ENCODE measurements at places on chromosomes 1 and 21. TPM values are rescaled to one million over a fixed set of nuclear protein-coding genes. Genes with fewer than 3 reads are reported as not detected.

GRCh38 chr1:247453245-247453644 lies 4.7 kb downstream of the OR2B11 start:
- no peak overlapping the region for H3K4me3 ChIP-seq
- H3K27me3 ChIP-seq = peaks cover 2% of the 10 kb centered on the region
- no peak for DNase-seq
- no peaks in the 10 kb centered on the region for H3K36me3 ChIP-seq

DNA sequence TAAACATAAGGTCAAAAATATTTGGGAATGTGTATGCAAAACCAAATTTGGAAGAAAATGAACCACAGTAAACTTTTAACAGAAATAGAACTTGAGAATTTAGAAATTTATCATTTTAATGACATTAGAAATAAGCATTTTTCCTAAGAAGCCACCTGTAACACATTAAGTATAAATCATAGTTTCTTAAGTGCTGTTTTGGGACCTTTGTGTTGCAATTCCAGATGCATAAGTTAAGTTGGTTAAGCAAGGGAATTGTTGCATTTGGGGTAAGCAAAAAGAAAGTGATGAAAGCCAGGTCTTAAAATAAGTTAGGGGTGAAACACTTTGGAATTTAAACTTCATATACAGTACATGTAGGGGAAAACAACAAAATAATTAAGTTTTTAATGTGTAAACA lies 49.8 kb downstream of the CDKN2C start:
- H3K4me3 ChIP-seq = no peak overlapping the region
- peaks cover 6% of the 10 kb centered on the region for H3K27me3 ChIP-seq
- no peak for DNase-seq
- no peaks in the 10 kb centered on the region for H3K36me3 ChIP-seq
- no peaks in the 10 kb centered on the region for H3K4me1 ChIP-seq

GRCh38 chr1:91476533-91477217 lies 24.0 kb upstream of the CDC7 start:
- no peaks in the 10 kb centered on the region for H3K4me1 ChIP-seq
- no peaks in the 10 kb centered on the region for H3K36me3 ChIP-seq
- no peaks in the 10 kb centered on the region for H3K27me3 ChIP-seq
- DNase-seq = no peak

GRCh38 chr1:70487910-70488665 lies 77.0 kb downstream of the CTH start:
- H3K36me3 ChIP-seq = no peaks in the 10 kb centered on the region
- H3K27ac ChIP-seq = no peak overlapping the region
- peak; percentile 22 for DNase-seq
- H3K4me3 ChIP-seq = no peak overlapping the region

DNA sequence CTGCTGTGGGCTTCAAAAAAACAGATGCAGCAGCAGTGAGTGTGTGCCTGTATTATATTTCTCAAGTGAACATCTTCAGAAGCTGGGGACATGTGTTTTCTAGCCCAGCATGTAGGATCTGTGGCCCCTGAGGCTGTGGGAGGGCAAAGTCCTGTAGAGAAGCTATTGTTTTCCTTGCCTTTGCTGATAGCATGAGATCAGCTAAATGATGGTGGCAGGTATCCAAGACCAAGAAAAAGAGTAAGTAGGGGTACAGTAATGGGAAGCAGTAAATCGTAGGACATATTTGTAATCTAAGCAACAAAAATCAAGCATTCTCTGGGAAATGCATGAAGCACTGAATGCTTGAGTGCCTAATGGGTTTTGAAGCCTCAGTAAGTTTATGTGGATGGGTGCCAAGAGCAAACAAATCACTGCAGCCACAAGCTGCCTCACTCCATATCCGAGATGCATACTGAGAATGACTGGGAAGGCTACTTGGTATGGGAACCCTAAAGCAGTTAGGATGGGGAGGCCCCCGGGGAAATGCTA lies 98.3 kb downstream of the CD58 start:
- DNase-seq = no peak
- no peak overlapping the region for H3K27ac ChIP-seq
- H3K4me1 ChIP-seq = no peaks in the 10 kb centered on the region
- no peaks in the 10 kb centered on the region for H3K27me3 ChIP-seq
- no peak overlapping the region for H3K4me3 ChIP-seq
- no peaks in the 10 kb centered on the region for H3K36me3 ChIP-seq

DNA sequence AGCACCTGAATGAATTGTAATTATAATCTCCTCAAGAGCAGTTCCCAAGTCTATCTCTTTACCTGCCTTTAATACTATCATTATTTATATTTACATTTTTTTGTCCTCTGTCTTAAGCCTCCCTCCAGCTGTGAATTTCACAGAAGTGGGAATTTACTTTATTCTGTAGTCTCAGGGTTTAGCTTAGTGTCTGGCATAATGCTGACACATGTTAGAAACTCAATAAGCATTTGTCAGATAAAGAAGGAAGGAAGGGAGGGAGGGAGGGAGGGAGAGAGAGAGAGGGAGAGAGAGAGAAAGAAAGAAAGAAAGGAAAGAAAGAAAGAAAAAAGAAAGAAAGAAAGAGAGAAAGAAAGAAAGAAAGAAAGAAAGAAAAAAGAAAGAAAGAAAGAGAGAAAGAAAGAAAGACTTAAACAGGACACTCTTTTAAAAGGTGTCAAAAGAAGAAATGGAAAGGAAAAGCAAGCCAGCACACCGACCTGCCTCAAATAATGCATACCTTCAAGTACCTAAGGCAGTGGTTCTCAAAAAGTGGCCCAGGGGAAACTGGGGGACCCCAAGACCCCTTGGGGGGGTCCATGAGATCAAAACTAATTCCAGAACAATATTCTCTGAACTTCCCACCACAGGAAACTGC lies 1.8 kb upstream of the PGLYRP4 start:
- peaks cover 29% of the 10 kb centered on the region for H3K27me3 ChIP-seq
- peaks cover 11% of the 10 kb centered on the region for H3K4me1 ChIP-seq
- H3K4me3 ChIP-seq = no peak overlapping the region
- H3K36me3 ChIP-seq = no peaks in the 10 kb centered on the region
- H3K27ac ChIP-seq = no peak overlapping the region

GRCh38 chr1:202210385-202210784 lies 16.8 kb downstream of the LGR6 start:
- no peak overlapping the region for H3K4me3 ChIP-seq
- H3K36me3 ChIP-seq = no peaks in the 10 kb centered on the region
- H3K27ac ChIP-seq = no peak overlapping the region
- peaks cover 41% of the 10 kb centered on the region for H3K27me3 ChIP-seq

DNA sequence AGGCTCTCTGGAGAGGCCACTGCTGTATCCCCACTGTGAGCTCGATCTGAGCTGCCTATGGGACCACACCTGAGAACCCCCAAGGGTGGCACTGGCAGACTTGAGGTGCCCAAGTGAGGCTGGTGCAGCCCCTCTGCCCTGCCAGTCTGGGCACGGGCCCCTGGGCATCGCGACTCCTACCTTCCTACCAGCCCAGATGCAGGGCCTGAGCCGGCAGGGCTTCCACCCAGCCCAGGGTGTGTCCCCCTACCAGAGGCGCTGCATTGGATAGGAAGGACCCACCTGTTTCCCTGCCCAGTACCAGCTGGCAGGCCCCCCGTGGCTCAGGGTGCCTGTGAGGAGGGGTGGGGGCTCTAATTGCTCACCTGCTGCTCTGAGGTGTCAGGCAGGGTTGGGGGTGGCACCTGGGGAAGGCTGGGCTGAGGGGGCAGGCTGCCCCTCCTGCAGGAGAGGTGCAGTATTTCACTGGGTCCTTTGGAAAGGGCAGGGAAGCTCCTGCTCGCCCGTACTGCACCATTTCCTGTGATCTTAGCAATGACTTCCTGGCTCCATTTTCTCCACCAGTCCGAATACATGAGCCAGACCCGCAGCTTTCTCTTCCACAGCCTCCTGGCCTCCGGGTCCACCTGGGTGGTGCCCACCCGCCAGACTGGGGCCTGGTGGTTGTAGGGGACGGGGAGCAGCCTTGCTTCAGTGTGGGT lies 11.8 kb downstream of the TP73 start:
- peaks cover 8% of the 10 kb centered on the region for H3K4me1 ChIP-seq
- no peak for DNase-seq
- no peaks in the 10 kb centered on the region for H3K36me3 ChIP-seq
- H3K27me3 ChIP-seq = peaks cover 17% of the 10 kb centered on the region

- H3K27me3 ChIP-seq = no peaks in the 10 kb centered on the region
- H3K27ac ChIP-seq = no peak overlapping the region
- peaks cover 47% of the 10 kb centered on the region for H3K36me3 ChIP-seq
Observed at GRCh38 chr1:51421964-51422363, 91.6 kb upstream of the TTC39A start.

C8B gene
- total RNA-seq = not detected

A3GALT2 gene
- not detected for total RNA-seq

PRAMEF14 gene
- total RNA-seq = not detected

CRYAA gene
- total RNA-seq = not detected

All from activated CD4-positive, alpha-beta memory T cell treated with anti-CD3 and anti-CD28 coated beads, Interleukin-2, amount 10 ng/mL, durations not matched to agents 7 days and 5 days (primary cell).